ENCODE measurements at places on chromosomes 1 and 21.

GRCh38 chr1:225280563-225280962 lies 147.3 kb downstream of the LBR start:
- no peak for DNase-seq

DNA sequence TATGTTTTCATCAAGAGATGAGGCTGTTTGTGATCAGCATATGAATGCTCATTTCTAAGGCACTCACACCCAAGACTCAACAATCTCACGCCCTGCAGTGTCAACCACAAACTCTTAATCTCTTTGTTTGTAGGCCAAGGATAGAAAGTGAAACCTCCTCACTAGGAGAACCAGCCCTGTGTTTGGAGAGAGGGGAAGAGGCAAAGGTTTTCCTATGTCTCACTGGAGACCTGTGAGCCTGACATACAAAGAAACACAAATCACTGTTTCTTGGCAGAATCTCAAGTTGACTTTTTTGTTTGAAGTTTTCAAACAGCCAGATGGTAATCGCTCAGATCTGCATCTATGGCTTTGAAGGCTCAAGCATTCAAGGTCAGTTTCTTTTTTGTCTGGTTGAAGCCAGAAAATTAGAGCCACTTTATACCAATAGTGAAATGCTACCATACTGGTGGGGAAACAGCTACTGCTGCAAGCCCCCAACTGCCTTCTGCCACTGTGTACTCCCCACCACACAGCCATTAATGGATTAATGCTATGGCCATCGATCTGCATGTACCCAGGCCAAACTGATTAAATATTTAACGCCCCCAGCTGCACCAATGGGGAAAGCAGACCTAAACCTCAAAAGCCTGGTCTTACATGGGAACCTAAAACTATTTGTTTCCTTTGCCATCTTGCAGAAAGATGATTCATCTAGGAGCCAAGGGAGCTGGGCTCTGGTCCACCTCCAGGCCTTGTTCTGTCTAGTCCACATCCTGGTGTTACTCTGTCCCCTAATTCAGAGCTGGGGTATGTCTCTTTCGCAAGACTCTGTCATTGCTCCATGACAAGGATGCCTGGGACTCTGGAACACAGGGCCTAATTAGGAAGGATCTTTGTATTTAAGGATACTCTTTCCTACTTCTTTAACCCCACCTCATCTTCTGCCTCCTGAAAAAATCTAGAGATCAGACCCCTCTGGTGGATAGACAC lies 16.3 kb downstream of the PDZK1 start:
- DNase-seq: peak; percentile 23

- no peak for DNase-seq
Measured at GRCh38 chr1:245404952-245405351, 250.2 kb downstream of the KIF26B start.

DNA sequence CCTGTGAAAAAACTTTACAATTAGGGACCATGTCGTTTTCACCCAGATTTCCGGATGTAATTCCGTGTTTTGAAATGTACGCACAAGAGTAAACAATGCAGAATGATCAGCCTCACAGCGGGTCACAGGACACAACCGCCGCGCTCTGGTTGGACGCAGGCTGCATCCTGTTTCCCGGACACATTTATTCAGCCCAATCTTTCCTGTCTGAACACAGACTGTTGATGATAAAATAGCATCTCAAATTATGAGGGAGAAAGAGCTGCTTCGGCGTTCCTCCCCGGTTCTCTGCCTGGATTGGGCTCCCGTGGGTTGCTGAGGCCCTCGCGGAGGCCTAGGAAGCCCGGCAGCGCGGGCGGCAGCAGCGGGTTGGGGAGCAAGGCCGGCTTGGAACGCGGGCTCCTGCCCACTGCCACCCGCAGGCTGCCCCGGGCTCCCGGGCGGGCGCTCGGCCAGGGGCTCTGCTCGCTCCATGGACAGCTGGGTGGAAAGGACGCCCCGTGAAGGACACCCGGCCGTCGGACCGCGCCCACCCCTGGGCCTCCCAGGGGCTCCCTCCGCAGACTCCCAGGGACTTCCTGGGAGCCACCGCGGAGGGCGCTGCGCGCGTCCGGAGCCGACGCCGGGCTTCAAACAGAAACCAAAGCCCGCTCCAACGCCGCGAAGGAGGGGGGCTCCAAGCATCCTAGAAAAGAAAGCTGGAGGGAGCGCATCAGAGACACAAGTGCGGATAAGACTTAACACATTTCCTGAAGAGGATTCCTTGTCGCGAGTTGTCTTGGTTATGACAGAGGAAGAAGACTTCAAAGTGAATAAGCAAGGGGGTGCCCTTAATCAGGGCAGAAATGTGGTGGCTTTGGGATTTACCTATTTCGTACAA lies 122.3 kb downstream of the ESRRG start:
- DNase-seq: peak; percentile 79

GRCh38 chr1:248388426-248388825 lies 12.9 kb downstream of the OR2T6 start:
- DNase-seq: no peak

GRCh38 chr1:167562702-167563101 lies 9.1 kb upstream of the CREG1 start:
- DNase-seq: no peak

DNA sequence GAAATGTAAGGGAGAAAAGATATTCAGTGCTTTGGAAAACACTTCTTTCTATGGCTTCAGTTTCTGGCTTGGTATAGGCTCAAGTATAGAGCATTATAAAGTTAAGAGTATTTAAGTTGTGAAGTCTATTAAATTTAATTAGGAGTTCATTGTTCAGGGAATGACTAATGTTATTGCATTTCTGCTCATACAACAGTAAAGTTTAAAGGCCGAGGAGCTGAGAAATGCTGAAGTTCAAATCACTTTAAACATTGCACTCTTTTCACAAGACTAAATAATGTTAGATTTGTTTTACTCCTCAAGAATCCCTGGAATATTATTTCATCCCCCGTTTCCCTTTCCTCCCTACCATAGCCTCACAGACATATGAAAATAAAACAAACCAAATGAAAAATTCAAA lies 30.1 kb downstream of the RGS5 start:
- no peak for DNase-seq

DNA sequence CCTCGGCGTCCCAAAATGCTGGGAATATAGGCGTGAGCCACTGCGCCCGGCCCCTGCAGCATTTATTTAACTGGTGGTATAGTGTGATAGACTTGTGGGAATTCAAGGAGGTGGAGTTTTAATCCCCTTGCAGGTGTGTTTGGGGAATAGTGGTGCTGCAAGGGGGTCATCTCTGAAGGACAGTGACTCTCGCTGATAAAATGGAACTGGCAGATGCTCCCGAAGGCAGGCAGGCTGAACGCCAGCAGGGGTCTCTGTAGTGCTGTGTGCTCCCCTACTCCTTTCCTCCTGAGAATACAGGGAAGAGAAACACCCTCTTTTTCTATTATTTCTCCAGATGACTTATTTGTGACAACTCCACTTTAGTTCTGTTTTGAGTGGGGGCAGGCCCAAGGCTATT lies 4.0 kb downstream of the OSCP1 start:
- DNase-seq: peak; percentile 57

- no peak for DNase-seq
Measured at GRCh38 chr21:39315603-39316445, 2.4 kb upstream of the BRWD1 start.

DNA sequence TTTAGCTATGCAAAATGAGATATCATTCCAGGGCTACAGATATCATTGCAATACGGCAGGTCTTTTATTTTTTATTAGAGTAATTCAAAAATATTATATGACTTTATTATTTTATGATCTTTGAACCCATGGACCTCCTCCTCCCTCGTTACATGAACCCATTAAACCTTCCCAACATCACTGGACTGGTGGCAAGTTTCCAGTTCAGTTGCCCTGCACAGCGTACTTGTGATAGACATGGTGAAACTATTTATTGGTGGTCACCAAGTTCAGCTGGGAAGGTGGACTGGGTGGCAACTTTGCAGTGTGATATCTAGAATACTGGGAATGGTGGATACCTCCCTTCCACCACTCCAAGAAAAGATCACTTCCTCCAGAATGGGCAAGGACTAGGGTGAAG lies 52.5 kb downstream of the SLC30A10 start:
- DNase-seq: no peak

DNA sequence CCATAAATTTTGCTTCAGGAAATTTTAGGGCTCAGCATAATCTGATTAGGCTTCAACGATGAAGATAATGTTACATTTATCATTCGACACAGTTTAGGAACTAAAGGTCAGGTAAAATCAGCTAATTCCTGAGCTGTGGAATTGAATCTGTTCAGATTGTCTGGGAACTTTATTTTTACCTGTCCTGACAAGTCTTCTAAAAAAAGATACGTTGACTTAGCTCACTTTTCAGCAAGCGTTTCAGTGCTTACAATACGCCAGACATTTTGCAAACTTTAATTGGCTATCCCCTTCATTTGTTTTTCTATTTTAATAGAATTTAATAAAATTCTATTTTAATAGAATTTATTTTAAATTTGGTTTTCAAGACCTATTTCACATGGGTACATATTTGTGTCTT lies 57.8 kb downstream of the POU2F1 start:
- no peak for DNase-seq

DNA sequence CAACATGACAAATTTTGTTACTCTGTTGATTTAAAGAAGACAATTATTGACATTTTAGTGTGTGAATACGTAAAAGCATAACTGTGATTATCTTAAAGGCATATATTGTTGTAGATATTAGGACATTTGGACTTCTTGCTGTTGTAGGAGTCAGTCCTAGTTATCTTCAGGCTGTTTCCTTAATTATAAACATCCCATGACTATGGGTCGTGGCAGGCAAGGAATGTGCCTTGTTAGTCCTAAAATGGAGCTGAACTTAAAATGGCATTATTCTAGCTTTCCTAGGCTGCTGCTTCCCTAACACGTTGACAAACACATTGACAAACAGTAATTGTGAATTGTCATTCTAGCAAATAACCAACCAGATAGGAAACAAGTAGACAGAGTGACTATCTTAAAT lies 4.4 kb upstream of the MPZL1 start:
- no peak for DNase-seq

DNA sequence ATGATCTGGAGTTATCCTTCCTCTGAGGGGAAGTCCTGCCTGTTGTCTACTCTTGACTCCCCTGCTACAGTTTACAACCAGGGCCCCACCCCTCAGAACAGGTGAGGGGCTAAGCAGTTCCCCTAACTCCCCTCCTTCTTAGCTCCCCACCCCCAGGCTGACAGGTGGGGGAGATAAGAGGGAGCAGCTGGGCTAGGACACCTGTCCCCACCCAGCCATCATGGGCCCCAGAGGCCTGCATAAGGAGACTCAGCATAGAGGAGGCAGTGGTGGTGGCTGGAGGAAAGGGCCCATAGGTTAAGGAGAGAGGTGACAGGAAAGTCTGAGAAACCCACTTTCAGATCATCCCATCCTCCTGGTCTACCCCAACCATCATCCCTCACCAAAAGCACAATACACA lies 6.8 kb downstream of the MEF2D start:
- DNase-seq: no peak

- DNase-seq: no peak
Measured at GRCh38 chr1:84379917-84380180, 18.4 kb upstream of the DNASE2B start.

- no peak for DNase-seq
Measured at GRCh38 chr1:161241682-161242081, 3.7 kb upstream of the NR1I3 start.

DNA sequence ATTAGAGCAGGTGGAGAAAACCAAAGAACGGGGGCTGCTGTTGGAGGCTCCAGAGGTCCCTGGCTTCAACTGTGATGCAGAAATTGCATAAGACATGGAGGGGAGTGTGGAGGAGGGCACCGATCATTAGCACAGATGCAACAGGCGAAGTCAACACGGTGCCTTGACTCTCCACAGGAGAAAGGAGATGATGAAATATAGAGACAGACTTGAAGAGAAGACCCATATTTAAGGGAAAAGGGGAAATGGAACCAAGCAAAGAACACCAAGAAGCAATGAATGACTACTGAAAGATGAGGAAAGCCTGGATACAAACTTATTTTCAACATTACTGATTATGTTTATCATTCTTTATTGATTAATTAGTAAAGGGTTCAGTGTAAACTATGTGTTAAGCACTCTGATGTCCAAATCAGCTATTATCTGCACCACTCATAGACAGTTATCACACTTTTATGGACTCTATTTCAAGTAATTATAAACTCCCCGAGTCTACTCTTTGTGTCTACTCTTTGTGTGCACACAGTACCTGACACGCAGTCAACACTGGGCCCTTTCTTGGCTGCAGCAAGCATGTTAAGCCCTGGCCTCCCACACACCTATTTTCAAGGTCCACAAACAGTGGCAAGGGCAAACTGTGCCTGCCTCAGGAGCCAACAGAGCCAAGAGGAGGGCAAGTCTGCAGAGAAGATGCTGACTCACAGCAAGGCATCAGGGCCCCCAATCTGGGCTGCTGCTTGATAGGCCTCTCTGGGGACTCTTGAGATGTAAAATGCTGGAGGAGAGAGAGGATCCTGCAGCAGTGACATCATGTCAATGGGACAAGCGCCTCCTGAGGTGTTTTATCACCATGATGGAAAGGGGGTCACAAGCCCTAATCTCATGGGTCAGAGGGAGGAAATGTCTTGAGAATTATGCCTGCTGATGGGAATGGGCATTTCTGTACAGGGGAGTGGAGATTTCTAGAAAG lies 17.6 kb downstream of the PCNX2 start:
- no peak for DNase-seq

- DNase-seq: no peak
Measured at GRCh38 chr1:17551755-17552234, 12.3 kb downstream of the ARHGEF10L start.

- no peak for DNase-seq
Measured at GRCh38 chr1:97636941-97637340, 283.9 kb downstream of the DPYD start.

DNA sequence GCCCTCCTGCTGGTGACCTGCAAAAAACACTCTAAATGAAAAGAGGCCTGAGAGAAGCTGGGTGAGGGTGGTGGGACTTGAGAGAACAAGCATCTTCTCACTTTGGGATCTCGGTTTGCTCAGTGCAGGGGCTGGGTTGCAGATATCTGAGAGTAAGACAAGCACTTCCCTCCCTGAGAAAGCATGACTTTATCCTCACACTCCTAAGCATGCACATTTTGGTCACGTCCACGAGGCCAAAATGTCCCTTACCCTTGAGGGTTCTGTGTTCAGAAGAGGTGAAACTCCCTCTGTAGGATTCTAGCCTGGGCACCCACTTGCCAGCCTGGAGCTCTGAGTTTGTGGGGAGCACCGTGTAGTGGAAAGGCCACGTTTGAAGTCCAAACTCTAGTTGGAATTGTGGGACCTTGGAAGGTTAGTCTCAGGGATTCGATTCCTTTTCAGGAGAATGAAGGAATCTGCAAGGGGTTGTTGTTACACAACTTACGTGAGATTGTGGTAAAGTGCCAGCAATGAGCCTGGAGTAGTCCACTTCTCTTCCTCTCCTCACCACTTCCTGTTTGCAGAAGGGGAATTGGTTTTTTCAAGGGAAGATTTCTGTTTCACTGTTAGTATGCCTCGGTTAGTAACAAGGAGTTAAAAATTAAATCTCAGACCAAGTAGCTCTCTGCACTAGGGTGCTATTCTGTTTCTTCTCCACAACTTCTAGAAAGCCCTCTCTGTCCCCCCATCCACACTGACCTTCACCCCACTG lies 3.0 kb downstream of the FCAMR start:
- no peak for DNase-seq

All from NT2/D1 (cell line).